ENCODE measurements at places on chromosomes 6 and 20. TPM values are rescaled to one million over a fixed set of nuclear protein-coding genes. Genes with fewer than 3 reads are reported as not detected.

C20orf144 gene
- under 0.01 TPM for total RNA-seq

SLC26A8 gene
- total RNA-seq = not detected

GPR6 gene
- total RNA-seq = not detected

TCF21 gene
- total RNA-seq = not detected

DEFB124 gene
- total RNA-seq = not detected

CALHM4 gene
- total RNA-seq = not detected

TINAG gene
- total RNA-seq = not detected

SLC22A2 gene
- not detected for total RNA-seq

All from nasal cavity respiratory epithelium epithelial cell of viscerocranial mucosa (primary cell).